NCI-H1417 (cell line): ENCODE measurements at places on chromosomes 11 and 22.

GRCh38 chr22:43171019-43171491, 15.9 kb downstream of the TTLL12 start:
- DNase-seq = no peak

GRCh38 chr11:82076126-82076525, 657.5 kb downstream of the FAM181B start:
- DNase-seq = peak; percentile 32

- no peak for DNase-seq
Measured at GRCh38 chr11:11876458-11876857, 34.7 kb downstream of the USP47 start.

DNA sequence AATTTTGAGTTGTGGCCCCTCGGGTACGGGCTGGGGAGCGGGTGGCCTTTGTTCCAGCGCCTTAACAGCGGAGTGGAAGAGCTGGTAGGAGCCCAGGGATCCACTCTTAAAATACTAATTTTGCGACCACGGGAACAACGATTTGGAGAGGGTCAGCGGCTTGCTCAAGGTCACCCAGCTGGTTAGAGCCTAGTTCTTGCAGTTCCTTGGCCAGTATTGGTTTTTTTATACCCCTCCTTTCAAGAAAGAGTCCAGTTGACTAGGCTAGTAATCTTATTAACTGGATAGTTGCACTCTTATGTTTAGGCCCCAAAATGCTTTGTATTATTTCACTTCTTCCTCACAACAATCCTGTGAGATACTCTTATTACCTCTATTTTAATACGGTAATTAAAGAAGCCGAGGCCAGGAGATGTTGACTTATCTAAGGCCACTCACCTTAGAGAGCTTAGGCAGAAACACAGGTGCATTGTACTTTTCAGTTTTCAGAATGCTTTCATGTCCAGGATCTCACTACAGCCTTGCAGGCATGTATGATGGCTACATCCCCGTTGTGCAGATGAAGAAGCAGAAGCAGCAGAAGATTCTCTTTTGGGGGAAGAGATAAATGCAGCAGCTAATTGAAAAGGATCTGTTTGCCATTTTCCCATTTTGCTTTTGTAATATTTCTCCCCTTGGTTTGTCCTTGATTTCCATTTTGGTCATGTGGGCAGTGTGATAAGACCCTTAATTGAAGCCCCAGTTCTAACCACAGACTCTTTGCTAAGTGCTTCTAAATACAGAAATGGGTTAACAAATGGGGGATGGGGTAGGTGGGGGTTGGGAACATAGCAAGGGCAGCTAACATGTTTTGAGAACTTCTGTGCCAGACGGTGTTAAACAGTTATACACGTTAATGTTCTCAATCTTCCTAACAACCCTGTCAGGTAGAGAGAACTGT, 1.4 kb downstream of the SREBF2 start:
- no peak for DNase-seq

DNA sequence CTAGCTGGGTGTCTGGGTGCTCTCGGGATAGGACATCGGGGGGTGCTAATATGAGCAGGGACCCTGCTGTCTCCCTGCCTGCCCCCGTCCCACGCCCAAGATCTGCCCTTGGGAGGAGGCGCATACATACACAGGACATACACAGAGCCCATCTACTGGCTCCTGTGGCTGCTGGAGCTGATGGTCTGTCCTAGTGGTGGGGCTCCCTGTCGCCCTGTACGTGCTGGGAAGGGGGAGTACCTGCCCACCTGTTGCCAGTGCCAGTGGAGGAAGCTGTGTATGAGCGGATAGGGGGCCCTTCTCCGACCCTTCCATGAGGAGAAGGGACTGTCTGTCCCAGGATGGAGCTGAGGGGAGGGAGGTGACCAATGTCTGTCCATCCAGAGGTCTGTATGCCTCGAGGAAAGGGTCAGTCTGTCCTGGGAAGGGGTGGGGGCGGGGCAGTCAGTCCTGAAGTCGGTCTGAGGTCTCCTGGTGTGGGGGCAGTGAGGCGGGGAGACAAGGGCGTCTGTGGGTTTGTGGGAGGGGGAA, 952 bp downstream of the TBC1D10A start:
- DNase-seq = no peak

DNA sequence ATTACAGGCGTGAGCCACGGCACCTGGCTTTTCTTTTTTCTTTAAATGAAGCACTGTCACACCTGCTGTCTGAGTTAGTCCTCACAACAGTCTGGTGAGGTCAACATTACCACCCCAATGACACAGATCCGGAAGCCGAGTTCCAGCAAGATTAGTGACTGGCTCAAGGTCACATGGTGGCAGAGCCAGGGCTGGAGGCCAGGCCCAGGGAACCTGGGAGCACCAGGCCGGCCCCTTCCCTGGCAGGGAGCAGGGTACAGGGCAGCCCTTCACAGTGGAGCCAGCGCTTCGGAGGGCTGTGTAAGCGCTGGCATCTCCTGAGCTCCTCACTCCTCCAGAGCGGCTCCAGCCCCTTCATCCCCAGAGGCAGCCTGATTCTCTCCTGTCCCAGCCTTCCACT, 118.7 kb downstream of the ST3GAL4 start:
- DNase-seq = peak; percentile 20

- DNase-seq = no peak
Measured at GRCh38 chr11:32184041-32184722, 93.3 kb downstream of the RCN1 start.
